NCI-H2081 treated with DMSO at 0.1 percent for 48 hours (cell line): ENCODE measurements at places on chromosomes 4 and X.

DNA sequence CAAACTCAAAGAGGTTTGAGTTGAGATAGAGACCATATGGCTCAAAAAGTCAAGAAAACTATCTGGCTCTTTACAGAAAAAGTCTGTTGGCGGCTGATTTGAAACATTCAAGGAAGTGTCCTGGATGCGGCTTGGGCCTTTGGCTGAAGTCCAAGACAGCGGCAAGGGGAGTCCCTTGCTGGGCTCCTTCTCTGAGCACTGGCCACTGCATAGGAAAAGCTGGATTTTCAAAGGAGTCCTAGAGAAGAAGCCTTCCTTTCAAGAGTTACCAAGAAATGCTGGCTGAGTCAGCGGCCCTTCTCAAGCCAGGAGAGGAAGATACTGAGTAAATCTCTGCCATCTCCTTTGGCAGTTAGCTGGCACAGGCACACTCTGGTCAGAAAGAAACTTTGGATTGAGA is 12.1 kb downstream of the APLN start:
- no peak for DNase-seq

DNA sequence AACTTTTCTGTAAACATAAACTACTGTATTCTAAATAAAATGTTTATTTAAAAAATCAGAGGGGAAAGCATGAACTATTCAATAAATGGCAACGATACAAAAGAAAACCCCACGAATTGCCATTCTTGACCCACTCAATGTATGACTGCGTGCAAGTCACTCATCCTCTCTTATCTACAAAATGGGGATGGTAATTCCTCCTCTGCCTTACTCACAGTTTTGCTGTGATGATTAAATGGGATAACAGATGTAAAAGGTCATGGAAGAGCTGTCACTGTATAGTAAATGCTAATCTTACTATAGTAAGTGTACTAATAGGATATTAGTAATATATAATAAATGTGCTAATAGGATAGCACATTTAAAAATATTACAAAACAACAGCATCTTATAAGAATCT is 173.4 kb downstream of the SCFD2 start:
- DNase-seq = no peak

- no peak for DNase-seq
Observed at GRCh38 chr4:79977131-79977840, 95.7 kb downstream of the ANTXR2 start.

GRCh38 chr4:80407246-80407645 is 71.7 kb downstream of the CFAP299 start:
- no peak for DNase-seq

- no peak for DNase-seq
Observed at GRCh38 chrX:67732864-67733263, 189.0 kb downstream of the AR start.

- DNase-seq = no peak
Observed at GRCh38 chr4:71814433-71814832, 30.6 kb upstream of the GC start.

DNA sequence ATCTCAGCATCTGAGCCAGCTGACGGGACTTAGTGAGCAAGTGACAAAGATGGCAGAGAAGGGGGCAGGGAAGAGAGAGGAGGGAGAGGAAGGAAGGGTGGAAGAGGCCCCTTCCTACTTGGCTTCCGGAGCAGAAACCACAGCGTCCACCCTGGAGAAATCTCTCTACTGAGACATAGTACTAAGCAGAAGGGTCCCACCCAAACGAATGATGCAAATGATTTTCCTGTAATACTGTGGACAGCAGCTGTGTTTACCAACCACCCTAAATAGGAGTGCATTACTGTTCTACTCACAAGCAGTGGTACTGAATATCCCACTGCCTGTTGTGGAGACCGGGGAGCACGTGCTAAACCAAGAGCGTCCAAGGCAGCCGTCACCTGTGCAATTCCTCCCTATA is 29.4 kb downstream of the DTHD1 start:
- no peak for DNase-seq

DNA sequence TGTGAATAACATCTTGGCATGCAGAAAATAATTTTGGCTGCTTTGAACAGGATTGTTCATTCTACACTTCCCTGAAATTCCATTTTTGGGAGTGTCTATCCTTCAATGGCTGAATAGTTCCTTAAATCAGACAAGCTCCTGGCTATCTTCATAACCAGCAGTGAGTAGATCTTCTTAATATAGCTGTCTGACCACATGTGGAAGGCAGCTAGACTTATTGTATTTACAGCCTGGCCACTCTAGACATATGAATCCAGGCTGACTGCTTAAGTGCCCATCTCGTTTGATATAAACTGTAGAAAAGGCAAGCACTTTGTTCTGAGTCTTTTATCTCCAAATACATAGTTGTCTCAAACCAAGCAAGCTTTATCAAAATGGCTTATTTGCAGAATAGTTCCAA is 40.0 kb downstream of the PWWP3B start:
- no peak for DNase-seq

DNA sequence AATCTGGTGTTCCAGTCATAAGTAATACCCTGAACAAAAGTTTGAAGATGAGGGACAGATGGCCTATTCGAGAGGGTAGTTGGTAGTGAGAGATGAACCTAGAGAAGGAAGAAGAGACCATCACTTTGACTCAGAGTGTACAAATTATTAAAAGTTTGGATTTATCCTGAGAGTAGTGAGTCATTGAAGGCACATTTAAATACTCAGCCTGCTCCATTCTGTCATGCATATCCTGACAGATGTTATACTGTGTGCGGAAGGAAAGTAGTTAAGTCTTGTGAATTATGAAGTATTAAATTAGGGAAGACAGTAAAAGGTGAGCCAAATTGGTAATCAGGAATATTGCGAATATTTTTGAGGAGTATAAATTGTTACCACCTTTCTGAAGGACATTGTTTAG is 93.1 kb downstream of the KLHL34 start:
- no peak for DNase-seq

- no peak for DNase-seq
Observed at GRCh38 chrX:150762258-150763165, 69.3 kb downstream of the MTMR1 start.

DNA sequence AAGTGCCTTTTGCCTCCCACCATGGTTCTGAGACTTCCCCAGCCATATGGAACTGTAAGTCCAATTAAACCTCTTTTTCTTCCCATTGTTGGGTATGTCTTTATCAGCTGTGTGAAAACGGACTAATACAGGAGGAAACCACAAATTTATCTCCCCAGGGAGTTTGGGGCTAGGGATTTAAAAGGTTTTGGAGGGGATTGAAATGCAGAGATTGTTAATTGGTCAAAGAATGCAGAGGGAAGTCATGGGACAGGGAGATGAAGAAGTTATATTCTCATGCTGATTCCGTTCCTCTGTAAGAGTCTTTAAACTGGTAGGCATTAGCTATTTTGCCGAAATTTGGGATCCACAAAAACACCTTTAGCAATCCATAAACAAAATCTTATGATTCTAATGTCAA is 57.9 kb downstream of the TKTL2 start:
- DNase-seq = no peak

DNA sequence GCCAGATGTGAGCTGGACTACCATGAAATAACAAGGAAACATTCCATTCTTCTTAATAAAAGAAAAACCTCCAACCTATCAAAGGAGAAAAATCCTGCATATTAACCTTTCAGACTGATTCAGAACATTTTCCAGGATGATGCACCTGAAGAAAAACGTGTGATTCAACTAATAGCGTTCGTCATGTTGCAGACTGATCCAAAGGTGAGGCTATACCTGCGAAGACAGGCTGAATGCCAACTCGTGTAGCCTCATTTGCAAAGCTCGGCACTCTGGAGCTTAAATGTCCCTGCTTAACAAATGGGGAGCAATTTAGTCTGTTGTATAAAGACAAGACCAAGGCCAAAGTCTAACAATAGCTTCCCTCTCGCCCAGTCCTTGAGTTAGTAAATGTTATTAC is 172.0 kb upstream of the NOCT start:
- DNase-seq = no peak

DNA sequence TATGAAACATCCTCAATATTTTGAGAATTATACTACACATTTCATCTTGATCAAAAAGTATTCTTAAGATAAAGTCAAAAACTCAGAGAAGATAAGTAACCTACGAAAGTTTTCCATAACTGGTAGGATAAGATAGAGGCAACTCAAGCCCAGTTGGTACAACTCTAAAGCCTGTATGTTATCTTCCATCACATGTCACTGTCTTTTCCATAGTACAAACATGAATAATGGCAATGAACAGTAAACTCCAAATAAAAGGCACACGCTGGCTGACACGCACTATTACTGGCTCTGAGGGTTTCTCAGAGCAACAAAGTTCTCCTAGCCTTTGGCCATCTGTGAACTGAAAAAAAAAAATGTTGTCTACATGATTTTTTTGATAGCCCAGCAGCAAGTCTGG is 27.2 kb downstream of the LIN54 start:
- no peak for DNase-seq

DNA sequence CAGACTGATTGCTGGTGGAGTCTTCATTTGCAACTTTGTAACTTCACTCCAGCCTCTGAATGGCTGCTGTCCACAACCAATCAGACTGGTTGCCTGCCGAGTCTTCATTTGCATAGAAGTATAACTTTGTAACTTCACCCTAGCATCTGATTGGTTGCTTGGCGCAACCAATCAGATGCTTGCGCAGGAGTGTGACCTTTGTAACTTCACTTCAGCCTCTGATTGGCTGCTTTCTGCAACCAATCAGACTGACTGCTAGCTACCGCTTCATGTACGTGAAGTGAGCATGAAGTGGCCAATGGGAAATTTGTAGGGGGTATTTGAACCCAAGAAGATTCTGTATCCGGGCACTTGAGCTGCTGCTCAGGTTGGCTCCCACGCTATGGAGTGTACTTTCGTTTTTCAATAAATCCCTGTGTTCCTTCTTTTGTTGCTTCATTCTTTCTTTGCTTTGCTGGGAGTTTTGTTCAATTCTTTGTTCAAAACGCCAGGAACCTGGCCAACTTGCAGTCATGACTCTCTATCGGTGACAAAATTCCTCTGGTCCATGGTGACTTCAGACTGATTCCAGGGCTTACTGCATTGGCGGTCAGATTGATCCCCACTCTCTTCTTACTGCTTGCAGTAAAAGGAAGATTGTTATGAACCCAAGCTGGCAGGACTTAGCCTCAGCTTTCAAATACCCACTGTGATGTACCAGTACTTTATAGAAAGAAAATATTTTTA is 46.4 kb upstream of the FGG start:
- no peak for DNase-seq

DNA sequence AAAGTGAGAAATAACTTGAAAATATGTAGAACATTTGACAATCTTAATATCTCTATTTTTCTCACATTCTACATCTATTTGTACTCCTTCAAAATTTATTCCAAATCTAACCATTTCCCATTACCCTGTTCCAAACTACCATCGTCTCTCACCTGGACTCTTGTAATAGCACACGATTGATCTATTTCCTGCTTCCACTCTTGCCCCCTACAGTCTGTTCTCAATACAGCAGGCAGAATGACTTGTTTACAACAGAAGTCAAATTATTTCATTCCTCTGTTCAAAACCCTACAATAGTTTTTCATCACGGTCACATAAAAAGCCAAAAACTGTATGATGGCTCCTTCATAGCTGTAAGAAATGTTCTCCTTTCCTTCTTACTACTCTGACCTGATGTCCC is 21.1 kb upstream of the LUZP4 start:
- DNase-seq = no peak

- DNase-seq = no peak
Observed at GRCh38 chr4:136731025-136731424, 801.3 kb downstream of the PCDH18 start.
